ENCODE measurements at places on chromosomes 3 and 15. TPM values are rescaled to one million over a fixed set of nuclear protein-coding genes. Genes with fewer than 3 reads are reported as not detected.

DNA sequence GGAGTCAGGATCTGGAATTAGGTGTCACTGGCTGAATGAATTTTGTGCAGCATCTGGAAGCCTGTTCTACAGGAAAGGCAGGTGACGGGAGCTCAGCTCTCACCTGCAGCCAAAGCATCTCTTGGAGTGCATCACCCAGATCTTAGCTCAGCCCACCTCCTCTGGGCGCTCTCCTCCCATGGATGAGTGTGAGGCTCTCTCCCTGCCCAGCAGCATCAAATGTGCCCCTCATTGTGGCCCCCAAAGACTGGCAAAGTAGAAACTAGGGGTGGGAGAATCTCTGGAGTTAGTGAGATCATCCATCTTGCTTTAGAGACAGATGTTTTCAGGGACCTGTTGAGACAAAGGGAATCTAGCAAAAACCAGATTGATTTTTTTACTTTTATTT is 68.7 kb downstream of the SENP2 start:
- no peak for DNase-seq

DNA sequence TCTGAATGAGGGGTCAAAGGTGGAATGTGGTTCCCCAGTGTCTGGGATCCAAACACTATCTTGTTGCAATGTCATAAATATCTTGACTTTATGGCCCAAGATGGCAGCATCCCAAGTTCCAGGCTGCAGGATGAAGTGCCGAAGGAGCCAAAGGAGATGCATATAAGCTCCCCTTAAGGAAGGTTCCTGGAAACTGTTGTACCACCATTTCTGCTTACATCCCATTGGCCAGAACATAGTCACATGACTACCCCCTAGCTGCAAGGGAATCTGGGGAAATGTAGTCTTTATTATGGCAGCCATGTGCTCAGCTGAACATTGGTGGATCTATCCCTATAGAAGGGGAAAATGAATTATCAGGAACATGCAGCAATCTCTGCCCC is 54.3 kb downstream of the BDH1 start:
- DNase-seq, result no peak

GRCh38 chr3:56624725-56625124 is 58.3 kb downstream of the TASOR start:
- no peak for DNase-seq

- no peak for DNase-seq
Observed at GRCh38 chr3:179330438-179330837, 7.6 kb downstream of the ZNF639 start.

GRCh38 chr3:134231131-134231530 is 19.5 kb downstream of the RYK start:
- no peak for DNase-seq

DNA sequence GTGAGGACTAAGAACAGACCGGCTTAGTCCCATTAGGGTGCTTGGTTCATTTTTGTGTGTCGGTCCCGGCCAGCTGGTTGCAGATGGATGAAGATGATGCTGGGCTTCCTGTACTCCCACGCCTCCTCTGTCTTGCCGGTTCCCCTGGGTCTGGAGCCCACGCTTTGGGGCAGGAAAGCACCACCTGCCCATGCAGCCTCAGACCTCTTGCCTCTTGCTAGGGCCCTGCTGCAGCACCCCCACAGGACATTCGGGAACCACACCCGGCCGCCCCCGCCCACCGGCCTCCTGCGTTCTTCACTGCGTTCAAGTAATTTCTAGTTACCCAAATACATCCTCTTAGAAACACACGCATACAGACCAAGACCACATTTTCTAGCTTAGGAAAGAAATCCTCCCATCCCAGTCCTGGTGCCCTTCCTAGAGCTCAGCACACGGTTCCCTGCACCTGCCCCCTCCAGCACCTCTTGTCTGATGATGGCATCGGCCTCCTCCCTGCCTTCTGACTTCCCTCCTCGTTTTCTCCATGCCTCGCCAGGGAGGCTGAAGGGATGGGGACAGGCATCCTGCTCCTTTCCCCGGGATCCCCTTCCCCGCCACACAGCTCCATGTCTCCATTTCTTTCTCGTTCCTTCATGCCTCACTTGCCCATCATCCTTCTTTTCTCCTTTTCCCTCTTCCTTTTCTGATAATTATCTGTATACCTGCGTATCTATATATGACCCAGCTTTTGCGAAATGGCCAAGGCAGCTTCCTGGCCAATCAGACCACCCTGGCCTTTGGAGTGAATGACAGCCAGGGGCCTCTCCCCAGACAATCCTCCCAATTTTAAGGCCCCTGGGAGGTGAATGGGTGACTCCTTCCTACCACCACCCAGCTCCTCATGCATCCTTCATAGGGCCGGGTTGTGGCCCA is 30.9 kb downstream of the FAM3D start:
- DNase-seq, result no peak

GRCh38 chr3:189702066-189702646 is 71.0 kb downstream of the TP63 start:
- no peak for DNase-seq

GRCh38 chr15:90060797-90061196 is 41.5 kb downstream of the IDH2 start:
- no peak for DNase-seq

GRCh38 chr3:61460636-61461035 is 100.7 kb upstream of the PTPRG start:
- DNase-seq, result no peak

DNA sequence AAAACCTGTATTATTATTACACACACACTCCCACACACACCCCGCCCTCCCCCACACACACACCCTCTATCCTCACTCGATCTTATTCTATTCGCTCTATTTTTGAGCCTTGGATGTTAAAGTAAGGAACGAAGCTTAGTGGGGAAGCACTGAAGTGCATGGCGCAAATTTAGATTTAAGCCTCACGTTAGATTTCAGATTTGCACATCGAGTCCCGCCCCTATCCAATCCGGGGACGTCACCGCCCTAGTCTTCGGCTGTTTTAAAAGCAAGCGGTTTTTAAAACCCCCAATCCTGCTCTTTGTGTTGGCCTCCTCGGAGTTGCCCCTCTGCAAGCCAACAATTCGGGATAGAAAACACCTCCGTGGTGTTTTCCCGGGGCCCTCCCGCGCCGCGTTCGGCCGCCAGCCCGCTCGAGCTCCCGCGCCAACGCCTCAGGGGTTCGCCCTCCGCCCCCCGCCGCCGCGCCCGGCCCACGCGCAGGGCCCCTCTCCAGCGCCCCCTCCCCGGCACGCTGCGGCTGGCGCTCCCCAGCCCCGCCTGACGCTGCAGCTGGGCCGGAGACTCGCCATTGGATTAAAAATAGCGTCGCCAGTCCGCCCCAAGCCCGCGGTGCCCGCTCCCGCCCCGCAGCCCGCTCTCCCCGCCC is at the start of gene USP13:
Gene USP13, plus strand, starts transcription at position 594 of the 649 bp plus-strand sequence. CDS start 186 bp downstream, outside the sequence.
- peak; percentile 34 for DNase-seq

- no peak for DNase-seq
Observed at GRCh38 chr3:186628756-186629155, 11.4 kb upstream of the FETUB start.

GRCh38 chr3:137219801-137220445 is 262.1 kb downstream of the IL20RB start:
- no peak for DNase-seq

DNA sequence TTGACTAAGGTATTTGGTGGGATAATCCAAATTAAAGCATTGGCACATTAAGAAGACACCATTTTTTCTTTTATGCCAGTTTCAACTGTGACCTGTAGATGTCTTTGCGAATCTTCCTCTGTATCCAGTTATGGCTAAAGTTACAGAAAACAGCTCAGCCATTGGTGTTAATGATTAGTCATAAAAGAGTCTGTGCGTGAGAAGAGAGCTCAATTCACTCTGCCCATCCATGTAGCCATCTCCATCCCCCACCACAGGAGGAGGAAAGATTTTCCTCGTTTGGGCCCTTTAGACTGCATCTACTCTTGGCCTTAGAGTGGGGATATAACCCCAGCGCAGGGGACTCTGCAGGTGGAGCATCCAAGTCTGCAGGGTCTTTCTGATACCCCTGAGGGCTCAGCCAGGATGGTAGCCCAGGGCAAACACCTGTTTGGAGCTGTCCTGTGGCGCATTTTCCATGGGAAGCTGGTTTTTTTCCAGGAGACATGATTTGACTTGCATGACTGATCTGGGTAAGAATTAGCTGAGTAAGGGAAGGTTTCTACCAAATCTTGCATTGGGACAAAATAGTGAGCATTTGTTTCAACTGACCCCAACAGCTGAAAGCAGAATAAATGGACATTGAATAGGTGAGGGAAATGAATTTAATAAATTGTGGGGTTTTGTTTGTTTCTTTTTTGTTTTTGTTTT is 29.5 kb downstream of the NANOGP8 start:
- no peak for DNase-seq

DNA sequence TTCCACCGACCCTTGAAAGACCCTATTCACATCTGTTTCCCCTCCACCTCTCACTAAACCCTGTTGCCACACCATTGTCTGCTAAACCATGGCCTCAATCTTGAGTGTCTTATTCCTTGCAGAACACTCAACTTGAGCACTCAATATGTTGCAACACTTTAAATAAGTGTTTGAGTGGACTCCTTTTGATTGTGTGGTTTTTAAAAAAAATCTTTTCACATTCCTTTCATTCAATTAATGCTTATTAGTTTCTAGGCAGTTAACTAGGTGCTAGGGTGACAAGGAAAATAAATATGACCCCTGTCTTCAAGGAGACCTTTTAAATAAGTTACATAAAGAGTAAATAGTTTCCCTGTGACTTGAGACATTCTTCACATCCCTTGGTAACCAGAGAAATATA is 13.3 kb upstream of the HHLA2 start:
- DNase-seq, result no peak

DNA sequence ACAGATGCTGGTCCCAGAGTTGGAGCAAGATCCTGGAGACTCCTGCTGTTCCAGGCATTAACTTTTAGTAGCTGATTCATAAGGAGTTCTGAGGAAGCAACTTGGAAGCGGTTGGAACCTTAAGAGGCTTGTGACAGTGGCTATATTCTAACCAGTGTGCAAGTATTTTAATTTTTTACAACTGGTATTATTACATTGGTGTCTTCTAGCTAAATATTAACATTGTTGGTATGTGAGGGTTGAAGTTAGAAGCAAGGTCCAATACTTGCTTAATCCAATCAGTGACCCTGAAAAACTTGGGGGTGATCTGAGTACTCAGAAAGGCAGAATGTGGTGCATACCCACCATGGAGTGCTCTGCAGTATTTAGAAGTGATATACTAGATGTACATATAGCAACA is 1.5 kb upstream of the OR4F15 start:
- no peak for DNase-seq

- DNase-seq, result no peak
Observed at GRCh38 chr3:135100366-135100765, 305.3 kb downstream of the EPHB1 start.

DNA sequence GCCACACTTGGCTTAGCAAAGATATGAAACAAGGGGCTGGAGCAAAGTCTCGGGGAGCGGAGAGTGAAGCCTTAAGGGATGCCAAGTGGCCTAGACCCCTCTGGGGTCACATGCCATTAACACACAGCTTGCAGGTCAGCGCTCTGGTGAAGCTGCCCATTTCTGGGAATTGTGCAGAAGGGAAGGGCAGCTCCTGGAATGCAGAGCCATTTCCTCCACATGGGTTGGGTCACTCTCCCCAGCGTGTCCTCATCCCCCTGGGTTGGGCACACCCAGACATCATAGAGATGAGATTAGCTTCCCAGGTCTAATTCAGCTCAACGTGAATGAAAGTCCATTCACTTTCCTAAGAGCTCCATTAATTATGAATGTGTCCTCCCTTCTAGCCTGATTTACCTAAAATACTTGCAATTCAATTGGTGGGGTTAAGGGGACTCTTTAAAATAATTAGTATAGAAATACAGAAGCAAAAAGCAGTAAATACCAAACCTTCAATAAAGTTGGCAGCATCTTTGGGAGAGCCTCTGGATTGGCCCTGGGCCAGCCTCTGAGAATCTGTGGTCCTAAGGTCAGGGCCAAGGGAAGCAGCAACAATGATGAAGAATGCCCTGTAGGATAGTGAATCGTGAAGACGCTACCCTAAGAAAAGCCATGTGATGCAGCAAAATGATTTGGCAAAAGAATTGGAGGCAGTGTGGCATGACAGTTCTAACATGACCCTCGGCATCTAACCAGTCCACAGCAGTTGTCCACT is 17.8 kb downstream of the MRAS start:
- DNase-seq, result no peak

- DNase-seq, result no peak
Observed at GRCh38 chr3:195148549-195148948, 122.4 kb downstream of the XXYLT1 start.

DNA sequence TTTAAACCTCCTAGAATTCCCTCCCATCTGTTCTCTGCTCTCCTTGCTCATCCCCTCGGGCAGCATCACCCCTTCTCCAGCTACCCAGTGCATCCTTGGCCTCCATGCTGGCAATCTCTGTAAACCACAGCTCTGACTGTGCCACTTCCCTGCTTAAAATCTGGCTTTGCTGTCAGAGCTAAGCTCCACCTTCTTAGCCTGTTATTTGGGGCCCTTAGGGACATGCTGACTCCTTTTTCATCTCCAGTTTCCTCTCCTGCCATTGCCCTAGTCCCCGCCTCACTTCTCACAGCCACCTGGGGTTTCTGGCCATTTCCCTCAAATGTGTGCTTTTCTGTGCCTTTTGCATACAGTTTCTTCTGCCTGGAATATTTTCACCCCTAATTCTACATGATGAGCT is 5.7 kb downstream of the SLC6A20 start:
- no peak for DNase-seq

GRCh38 chr3:31331278-31331677 is 201.4 kb upstream of the STT3B start:
- no peak for DNase-seq

DNA sequence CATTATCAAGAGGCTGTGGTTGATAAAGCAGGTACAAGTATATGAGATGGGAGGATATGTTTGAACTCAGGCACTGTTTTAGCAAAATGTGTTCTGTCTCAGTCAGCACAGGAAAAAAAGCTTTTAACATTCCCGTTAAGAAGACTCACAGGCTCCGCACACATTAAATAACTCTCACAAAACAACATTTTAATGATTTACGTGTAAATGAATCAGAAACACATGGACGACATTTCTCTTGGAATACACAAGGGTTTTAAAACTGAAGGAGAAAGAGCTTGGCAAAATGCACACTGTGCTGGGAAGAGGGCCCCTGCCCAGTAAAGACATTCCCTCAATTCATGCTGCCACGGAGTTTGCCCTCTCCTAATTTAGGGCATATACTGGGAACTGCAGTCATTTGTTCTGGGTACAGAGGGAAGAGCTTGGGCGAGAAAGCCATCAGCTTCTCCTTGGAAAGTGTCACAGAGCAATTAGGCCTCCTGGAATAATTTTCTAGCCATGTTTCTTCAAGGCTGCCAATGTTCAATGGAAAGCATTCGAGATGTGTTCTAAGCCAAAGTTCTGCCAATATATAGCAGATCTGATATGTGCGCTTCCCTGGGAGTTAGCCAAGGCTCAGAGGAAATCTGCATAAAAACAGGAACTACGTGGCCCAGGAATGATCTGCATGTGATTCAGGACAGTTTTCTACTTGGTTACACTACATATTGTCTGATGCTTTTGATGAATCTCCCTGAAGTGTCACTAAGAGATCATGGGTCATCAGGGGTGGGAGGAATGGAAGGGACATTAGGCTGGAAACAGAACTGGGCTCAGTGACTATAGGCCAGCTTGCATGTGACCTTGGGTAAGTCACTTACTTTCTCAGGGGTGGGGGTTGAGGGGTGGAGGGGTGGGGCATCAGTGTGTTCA is 2.2 kb upstream of the MASP1 start:
- no peak for DNase-seq

The CCDC9B gene
- polyA plus RNA-seq, result 3.6 TPM

The GOLGA6L7 gene
- polyA plus RNA-seq, result 0.05 TPM

The NOX5 gene
- 0.66 TPM for polyA plus RNA-seq

The SCAMP2 gene
- polyA plus RNA-seq, result 35.2 TPM

The LHFPL4 gene
- polyA plus RNA-seq, result 0.05 TPM

The ZNF860 gene
- polyA plus RNA-seq, result 0.52 TPM

The KLF13 gene
- 107 TPM for polyA plus RNA-seq

The LDHAL6B gene
- polyA plus RNA-seq, result not detected
